ENCODE measurements at places on chromosomes 2 and 18.

DNA sequence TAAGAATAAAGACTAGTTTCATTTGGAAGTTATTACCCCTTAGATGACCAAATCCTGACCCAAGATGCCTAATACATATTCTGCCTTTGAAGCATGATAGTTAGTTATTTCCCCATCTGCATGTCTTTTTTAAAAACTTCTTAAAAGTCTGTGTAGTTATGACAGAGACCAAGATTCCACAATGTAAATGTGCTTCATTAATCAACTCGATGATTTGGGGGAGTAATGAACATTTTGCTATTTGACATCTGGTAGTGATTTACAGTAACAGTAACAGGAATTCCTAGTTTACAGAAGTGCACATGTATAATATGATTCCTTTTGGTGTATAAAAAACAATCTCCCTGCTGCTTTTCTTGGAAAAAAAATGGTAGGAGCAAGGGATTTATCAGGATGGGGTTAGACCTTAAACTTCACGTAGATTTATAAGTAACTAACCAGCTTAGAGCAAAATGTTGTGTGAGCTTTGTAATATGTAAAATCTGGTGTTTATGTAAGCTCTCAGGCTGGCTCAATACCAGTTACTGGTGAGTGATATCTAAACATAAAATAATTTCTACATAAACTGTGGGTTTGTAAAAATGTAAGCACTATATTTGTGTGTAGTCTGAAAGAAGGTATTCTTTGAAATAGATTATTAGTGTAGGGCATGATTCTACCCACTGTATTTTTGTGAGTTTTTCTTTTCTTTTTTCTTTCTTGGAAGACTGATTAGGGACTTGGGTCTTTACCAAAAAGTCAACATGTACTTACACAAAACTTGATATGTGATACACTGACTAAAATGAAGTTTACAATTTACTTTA lies 641.6 kb downstream of the EPHA4 start:
- no peak for DNase-seq

- DNase-seq: no peak
Measured at GRCh38 chr18:32542221-32542798, 71.6 kb upstream of the GAREM1 start.

- DNase-seq: no peak
Measured at GRCh38 chr2:216420367-216421101, 8.2 kb downstream of the SMARCAL1 start.

- no peak for DNase-seq
Measured at GRCh38 chr2:98959810-98960507, 23.9 kb upstream of the CRACDL start.

GRCh38 chr2:43136876-43137275 lies 89.5 kb downstream of the ZFP36L2 start:
- DNase-seq: peak; percentile 83

GRCh38 chr2:164335947-164336346 lies 285.3 kb downstream of the GRB14 start:
- DNase-seq: no peak

DNA sequence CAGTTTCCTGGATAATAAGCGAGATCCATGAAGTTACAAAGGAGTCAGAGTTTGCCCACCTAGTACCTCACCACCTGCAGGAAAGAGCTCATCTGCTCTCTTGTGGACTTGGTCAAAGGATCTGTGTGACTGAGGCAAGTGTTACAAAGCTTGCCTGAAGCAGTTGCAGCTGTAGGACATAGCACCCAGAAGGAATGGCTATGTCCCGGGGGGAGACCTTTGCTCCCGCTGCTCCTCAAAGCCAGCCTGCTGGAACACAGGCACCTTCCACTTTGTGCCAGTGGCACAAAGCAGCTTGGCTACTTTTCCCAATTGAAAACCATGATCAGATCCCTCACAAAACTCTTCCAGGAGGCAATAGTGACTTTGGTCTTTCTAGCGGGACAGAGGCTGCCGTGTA lies 3.1 kb upstream of the SULT1C2 start:
- DNase-seq: no peak

DNA sequence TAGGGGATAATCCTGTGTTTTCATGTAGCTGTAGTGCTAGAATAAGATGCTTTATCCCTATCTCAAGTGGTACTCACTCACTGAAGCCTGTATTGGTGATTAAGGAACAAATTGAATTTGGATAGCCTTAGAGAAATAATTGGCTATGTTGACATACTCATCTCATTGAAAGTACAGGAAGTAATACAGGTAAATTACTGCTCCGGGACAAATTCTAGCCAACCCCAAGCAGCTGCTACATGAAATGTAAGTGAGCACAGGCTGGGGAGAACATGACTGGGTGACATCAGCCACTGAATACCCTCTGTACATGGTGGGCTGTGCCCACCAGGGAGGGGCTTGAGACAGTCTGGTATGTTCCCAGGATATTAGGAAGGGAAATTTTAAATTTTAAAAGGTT lies 188.4 kb upstream of the RASGRP3 start:
- no peak for DNase-seq

DNA sequence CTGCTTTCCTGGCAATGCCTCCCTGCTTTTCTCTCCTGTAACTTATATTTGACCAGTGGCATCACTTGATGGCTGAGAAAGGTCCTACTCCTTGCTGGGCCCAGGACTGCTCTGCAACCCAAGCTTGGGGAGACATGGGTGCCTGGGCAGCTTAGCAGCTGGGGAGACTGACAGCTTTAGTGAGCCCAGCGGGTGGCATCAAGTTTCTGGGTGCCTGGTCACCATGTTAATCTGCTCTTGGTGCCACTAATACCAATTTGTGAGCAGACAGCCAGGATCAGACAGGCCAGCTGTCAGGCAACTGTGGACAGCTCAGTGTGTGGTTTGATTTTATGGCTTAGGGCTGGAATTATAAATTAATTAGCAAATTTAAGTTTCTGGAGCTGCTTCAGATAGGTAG lies 144.8 kb upstream of the GLI2 start:
- no peak for DNase-seq

DNA sequence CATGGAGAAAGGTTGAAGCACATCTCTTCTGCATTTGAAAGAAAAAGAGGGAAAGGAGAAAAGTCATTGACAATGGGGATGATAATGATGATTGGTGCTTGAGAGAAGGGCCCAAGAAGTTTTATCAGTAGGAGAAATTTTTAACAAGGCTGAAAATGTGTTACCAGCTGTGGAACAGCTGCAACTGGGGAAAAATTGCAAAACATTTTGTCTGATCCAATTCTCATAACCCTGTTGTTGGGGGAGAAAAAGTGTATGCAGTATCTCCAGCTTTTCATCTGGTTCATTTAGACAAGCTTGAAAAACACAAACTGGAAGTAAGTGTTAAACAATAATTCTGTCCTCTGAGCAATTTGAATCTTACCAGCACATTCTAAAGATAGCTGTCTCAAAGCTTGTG lies 92.7 kb downstream of the CSRNP3 start:
- DNase-seq: no peak

DNA sequence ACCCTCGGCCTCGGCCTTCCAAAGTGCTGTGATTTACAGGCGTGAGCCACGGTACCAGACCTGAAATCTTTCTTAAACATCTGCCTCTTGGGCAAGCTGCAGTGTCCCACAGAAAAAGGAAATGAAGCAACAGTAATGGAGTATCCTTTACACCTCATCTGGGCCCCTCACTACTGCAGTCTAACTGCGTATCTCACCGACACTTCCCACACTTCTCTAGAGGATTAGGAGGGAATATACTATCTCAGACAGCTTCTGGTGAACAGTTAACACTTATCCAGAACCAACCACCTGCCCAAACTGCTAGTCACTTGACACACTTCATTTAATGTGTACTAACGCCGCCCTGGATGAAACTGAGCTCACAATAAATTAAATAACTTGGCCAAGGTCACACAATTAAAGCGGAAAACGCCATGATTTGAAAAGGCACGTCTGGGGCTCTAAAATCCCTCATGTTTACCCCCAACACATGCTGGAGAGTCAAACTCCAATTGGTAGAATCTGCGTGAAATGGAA lies 993 bp downstream of the COX7A2L start:
- no peak for DNase-seq

DNA sequence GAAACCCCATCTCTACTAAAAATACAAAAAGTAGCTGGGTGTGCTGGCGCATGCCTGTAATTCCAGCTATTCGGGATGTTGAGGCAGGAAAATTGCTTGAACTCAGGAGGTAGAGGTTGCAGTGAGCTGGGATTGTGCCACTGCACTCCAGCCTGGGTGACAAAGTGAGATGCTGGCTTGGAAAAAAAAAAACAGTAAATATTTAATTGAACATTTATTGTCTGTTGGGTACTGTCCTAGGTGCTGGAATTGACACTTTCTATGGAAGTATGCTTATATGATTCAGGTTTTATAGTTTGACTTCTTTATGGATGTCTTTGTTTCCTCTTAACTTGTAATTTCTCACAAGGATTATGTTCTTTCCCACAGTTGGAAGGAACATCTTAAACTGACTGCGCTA lies 633.1 kb upstream of the SETBP1 start:
- no peak for DNase-seq

DNA sequence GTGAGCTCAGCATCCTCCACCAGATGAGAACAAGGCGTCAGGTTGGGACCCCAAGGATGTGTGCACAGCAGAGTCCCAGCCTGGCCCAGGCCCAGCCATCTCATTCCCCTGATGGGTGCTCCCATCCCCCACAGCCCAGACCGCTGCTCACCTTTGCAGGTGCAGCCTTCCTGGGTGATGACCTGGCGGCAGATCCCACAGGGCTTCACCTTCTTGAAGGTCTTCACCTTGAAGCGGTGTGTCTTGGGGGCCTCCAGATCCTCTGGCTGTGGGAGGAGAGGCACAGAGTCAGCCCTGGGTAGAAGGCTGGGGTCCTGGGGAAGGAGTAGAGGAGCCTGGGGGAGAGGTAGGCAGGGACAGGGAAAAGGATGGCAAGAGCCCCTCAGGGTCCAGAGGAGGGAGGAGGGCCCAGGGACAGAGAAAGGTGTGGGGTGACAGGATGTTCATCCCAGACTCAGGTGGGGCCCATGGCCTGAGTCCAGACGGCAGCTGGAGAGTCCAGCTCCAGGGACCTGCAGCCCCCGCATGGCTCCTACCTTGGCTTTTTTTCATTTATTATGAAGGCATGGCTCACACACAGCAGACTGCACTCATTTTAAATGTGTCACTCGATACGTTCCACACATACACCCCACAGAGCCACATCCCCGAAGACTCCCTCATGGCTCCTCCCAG lies 11.9 kb downstream of the TNS1 start:
- DNase-seq: no peak

DNA sequence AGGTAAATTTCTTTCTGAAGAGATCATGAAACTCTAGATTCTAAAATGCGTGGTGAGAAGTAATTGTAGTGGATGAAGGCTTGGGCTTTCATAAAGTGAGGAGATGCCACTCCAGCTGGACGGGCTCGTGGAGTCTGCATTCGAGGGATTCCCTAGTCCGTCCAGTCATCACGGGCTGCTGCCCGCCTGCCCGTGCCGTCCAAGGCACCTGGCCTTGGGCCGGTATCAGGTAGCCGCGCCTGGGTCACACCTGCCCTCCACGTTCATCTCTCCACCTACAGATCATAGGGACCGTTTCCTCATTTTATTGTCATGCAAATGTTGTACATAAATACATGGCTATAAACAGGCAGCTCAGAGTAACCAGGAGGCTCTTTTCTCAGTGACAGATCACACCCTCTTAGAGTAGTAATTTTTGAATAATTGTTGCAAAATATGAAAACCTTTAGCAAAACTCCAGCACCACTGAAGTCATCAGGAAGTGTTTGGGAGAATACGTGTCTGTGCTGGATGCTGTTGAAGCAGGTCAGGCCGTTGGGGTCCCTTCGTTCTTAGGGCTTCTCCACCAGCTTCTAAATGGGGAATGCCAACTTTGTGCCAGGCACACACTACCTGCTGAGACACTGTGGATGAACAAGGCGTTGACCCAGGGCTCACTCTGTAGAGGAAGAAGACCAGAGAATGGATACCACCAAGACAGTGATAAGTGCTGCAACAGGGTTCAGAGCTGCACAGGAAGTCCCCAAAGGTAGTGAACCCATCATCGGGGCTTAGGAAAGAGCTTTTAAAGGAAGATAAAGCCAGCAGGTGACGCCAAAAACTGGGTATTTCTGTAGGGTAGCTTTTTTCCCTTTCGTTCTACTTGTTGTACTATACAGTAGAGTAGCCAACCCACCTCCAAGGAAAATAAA lies 112.5 kb downstream of the FAM210A start:
- DNase-seq: no peak

- DNase-seq: no peak
Measured at GRCh38 chr2:221454459-221455105, 117.5 kb downstream of the EPHA4 start.

- DNase-seq: no peak
Measured at GRCh38 chr18:67199993-67200617, 316.4 kb downstream of the DSEL start.

- no peak for DNase-seq
Measured at GRCh38 chr2:106339609-106340008, 128.6 kb downstream of the RGPD3 start.

DNA sequence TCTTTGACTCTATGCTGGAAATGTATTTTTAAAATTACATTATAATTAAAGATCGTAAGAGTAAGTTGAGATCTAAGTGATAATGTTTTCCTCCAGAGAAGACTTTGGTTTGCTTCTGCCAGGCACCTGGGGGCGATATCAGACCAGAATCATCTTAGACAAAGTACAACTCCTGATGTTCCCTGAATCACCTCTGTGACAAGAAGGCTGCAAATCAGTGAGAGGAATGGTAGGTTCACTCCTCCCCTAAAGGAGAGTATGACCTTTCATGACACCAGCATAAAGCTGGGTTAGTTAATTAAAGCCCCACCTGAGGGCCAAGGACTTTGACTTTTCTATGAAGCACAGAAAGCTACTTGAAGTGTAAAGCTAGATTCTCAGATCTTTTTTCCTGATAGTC lies 114.4 kb upstream of the DTNA start:
- DNase-seq: no peak

DNA sequence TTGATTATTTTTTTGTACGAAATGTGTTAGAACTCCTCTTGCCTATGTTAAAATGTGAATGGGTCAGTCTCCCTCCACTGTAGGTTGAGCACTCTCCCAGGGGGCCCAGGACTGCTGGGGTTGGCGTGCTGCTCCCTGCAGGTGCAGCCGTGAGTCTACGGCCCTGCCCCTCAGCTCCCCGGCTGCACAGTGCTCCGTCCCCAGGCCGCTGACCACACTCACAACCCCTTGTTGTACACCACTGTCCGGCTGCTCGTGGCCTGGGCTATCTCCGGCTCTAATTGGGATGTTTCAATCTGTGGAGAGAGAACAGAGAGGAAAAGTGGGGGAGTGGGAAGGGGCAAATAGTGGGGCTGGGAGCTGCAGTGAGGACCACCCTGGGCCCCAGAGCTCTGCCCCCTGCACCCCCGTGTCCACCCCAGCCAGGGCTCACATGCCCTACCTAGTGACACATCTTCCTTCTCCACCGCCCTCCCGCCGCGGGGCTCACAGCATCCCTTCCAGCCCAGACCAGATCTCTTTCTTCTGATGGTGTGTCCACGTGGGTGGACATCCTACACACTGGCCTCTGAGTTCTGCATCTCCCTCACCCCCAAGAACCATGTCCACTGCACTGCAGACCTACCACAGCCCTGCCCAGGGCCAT lies 27.6 kb downstream of the EMX1 start:
- DNase-seq: no peak

DNA sequence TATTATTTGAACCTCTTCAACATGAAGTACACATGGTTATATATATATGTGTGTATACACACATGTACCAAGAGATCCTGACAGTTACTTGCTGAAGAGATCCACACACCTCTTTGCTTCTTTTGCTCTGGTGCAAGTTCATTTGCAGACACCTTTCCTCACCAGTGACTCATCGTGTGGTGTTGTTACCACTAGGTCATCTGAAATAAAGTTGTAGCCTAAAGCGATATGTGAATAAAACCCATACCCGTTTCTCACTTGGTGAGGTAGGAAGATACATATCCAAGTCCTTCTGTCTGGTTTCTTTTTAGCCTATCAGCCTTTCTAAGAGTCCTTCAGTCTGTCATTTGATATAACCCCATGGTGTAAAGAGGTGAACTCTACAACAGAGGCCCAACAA lies 379.4 kb upstream of the RAB12 start:
- DNase-seq: no peak
